ENCODE measurements at places on chromosomes 4 and X. TPM values are rescaled to one million over a fixed set of nuclear protein-coding genes. Genes with fewer than 3 reads are reported as not detected.

DNA sequence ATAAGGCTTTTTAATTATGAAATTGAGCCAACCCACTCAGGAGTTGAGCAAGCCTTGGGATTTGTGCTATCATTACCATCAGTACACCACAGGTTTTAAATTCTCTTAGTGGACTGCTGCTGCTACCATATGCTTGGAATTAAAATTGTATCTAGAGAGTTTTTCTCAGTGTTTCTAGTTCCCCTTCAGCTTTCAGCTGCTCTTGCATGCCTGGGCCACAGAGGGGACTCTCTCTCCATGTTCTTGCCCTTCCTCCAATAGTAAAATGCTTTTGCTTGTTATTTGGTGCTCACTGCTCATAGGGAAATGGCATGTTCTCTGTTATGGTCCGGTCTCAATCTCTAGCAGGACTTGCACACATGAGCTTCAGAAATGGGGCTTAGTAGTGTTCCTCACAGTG is 101.9 kb downstream of the IGSF1 start:
- DNase-seq = no peak

DNA sequence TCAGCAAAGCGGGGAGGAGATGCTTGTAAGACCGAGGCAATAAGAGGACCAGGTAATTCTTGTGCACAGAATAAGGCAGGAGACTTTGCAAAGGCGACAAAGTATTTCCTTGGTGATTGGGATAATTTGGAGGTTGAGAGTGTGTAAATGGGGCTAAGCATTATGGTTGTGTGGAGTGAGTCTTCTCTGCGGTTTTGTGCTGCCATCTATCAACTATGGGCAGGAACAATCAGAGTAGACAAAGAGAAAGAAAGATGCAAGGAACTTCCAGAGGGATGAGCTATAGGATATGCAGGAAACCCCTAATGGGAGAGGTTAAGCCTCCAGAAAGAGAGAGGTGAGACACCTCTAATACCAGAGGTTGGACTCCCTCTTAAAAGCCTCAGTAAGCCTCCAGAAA is 339.8 kb downstream of the PAPSS1 start:
- no peak for DNase-seq

- no peak for DNase-seq
Observed at GRCh38 chr4:6812766-6813165, 30.2 kb downstream of the KIAA0232 start.

DNA sequence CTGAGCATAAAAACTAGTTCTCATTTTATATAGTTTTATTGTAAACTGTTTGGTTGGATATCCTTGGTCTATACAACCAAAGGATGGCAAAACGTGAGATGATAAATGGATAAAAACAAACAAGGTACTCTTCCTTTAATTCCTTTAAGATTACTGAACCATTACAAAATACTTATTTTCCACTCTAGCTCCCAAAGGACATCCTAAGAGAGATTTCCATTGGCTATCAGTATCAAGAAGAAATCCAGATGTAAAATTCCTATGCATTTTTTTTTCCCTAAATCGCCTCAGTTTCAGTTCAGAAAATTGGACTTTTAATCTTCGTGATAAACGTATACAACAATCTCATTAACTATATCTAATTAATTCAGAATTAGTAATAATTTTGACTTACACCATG is 2.3 kb downstream of the FBXL5 start:
- no peak for DNase-seq

- DNase-seq = no peak
Observed at GRCh38 chrX:53584891-53585290, 101.6 kb downstream of the HUWE1 start.

GRCh38 chr4:170106900-170107299 is 17.1 kb upstream of the AADAT start:
- no peak for DNase-seq

DNA sequence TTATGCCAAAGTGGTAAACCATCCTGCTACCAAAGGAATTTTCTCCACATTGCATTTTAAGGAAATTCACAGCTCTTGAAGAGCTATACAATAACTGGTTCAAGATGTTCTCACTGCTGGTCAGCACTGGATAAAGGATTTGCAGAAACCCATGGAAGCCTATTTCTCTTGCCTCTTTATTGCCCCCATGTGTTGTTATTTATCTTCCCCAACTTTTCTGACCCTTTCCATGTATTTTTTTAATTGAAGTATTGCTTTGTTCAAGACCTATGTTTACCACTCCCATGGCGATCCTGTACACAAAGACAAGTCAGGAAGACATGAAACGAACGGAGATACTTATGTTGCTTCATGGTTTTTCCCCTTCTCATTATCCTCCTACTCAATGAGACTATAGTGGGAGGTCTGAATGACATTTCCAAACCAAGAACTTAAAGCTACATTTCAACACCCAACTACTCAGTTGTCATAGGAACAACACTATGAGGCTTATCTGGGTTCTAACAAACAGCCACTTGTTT is 566.4 kb upstream of the DIPK2B start:
- no peak for DNase-seq

DNA sequence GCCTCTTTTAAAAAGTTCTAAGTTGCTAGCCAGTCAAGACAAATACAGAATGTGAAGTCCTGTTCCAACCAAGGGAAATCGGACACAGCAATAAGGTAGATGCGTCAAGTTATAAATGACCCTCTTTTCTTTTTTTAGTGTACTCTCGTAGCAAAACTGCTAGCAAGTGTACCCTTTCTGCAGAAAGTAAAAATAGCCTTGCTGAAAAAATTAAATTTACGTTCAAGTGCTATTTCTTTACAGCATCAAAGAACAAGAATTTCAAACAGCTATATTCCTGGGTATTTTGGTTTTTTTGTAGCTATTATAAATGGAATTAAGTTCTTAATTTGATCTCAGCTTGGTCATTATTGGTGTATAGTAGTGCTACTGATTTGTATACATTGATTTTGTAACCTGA is 119.2 kb downstream of the NAA11 start:
- no peak for DNase-seq

DNA sequence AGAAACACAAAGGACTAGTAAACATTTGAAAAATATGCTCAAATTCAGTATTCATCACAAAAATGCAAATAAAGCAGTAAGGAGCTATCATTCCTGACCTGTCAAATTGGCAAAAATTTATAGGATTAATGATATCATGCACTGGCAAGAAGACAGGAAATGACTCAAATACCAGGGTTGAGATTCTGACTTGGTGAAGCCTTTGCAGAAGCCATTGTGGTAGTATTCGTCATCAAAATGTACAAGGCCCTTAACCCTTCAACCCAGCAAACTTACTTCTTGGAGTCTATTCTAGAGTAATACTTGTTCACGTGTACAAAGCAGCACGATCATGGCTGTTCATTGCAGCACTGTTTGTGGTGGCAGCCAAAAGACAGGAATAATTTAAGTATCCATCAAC is 132.4 kb downstream of the ENOX2 start:
- no peak for DNase-seq

- no peak for DNase-seq
Observed at GRCh38 chrX:71464968-71465367, 67.9 kb upstream of the OGT start.

DNA sequence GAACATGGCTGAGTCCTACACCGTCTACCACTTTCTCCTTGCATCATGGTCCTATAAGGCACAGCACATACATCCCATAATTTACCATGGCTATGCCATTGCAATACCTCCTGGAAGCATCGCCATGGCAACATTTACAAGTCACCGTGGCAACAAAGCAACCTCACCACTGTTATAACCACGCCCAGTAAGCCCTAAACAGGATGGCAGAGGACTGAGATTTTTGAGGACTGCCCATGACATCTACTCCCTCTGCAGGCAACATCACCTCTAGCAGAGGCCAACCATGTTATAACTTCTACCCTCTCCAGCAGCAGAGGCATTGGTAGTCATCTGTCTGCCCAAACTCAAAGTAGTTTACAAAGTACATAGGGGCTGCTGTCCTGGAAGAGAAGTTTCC is 29.7 kb downstream of the BCOR start:
- no peak for DNase-seq

DNA sequence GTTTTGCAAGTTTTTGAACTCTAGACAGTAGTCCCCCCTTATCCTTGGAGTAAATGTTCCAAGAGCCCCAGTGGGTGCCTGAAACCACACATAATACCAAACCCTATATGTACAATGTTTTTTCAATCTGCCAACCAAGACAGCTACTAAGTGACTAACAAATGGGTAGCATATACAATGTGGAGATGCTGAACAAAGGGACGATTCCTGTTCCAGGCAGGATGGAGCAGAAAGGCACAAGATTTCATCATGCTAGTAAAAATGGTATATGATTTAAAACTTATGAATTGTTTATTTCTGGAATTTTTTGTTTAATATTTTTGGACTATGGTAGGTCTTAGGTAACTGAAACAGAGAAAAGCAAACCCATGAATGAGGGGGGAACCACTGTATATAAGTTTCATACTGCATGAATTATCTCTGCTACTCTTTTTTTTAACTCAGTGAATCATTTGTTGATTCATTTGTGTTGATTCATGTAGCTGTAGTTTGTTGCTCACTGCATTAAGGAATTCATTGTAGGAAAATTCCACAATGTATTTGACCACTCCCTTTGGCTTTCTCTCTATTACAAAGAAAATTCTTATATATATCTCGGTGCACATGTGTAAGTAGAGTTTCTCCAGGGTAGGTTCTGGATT is 21.9 kb upstream of the ANXA3 start:
- no peak for DNase-seq

GRCh38 chr4:168487282-168488035 is 7.2 kb upstream of the DDX60L start:
- DNase-seq = no peak

DNA sequence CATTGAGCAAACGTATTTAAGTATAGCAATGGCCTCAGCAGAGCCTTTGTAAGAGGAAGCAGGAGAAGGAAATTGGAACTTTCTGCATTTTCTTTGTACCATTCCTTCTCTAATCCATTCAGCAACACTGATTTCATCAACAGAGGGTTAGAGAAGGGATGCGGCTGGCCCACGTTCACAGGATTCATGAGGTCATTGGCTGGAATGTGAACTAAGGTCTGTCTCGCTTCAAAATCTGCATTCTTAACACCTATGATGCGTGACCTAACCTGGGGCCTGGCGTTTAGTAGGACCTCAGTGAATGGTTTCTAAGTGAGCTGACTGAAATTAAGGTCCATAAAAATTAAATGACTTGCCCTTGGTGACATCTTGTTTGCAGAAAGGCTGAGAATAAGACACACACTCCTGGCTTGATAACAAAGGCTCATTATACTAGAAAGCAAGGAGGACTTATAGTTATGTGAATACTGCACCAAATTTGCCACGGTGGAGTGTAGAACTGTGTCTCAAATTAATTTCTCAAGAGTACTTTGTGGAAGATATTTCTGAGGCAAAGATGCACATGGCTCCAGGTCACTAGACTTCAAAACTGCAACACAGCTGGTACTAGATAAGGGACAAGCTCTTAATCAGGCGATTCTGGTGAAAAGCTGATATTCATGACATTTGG is 25.4 kb downstream of the FGFBP1 start:
- DNase-seq = no peak

GRCh38 chrX:153492543-153492942 is 2.2 kb upstream of the BGN start:
- no peak for DNase-seq

- no peak for DNase-seq
Observed at GRCh38 chr4:28391877-28392276, 1531.2 kb downstream of the STIM2 start.

GRCh38 chrX:153637121-153638040 is 9.6 kb upstream of the DUSP9 start:
- DNase-seq = no peak

DNA sequence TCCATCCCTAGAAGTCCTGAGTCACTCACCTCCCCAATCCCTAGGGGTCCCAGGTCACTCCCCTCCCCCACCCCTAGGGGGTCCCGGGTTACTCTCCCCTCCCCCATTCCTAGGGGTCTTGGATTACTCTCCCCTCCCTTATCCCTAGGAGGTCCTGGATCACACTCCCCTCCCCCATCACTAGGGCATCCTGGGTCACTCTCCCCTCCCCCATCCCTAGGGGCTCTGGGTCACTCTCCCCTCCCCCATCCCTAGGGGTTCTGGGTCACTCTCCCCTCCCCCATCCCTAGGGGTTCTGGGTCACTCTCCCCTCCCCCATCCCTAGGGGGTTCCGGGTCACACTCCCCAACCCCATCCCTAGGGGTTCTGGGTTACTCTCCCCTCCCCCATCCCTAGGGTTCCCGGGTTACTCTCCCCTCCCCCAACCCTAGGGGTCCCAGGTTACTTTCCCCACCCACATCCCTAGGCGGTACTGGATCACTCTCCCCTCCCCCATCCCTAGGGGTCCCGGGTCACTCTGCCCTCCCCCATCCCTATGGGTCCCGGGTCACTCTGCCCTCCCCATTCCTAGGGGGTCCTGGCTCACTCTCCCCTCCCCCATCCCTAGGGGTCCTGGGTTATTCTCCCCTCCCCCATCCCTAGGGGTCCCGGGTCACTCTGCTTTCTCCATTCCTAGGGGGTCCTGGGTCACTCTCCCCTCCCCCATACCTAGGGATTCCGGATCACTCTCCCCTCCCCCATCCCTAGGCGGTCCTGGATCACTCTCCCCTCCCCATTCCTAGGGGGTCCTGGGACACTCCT is 2.1 kb downstream of the ASMTL start:
- no peak for DNase-seq

Gene UCP1
- total RNA-seq = not detected

Gene BTC
- 0.46 TPM for total RNA-seq

Gene CTAG2
- total RNA-seq = not detected

Gene PSAPL1
- total RNA-seq = 0.38 TPM

Gene XAGE1A
- total RNA-seq = not detected

Gene DAPP1
- not detected for total RNA-seq

Gene CORIN
- total RNA-seq = 1.5 TPM

Gene SLC25A53
- 9.9 TPM for total RNA-seq

Gene UGT2B7
- 1.2 TPM for total RNA-seq

Gene PABPC1L2B
- total RNA-seq = not detected

Gene NXF2
- not detected for total RNA-seq
